ENCODE measurements at places on chromosomes 12 and 14. TPM values are rescaled to one million over a fixed set of nuclear protein-coding genes. Genes with fewer than 3 reads are reported as not detected.

DNA sequence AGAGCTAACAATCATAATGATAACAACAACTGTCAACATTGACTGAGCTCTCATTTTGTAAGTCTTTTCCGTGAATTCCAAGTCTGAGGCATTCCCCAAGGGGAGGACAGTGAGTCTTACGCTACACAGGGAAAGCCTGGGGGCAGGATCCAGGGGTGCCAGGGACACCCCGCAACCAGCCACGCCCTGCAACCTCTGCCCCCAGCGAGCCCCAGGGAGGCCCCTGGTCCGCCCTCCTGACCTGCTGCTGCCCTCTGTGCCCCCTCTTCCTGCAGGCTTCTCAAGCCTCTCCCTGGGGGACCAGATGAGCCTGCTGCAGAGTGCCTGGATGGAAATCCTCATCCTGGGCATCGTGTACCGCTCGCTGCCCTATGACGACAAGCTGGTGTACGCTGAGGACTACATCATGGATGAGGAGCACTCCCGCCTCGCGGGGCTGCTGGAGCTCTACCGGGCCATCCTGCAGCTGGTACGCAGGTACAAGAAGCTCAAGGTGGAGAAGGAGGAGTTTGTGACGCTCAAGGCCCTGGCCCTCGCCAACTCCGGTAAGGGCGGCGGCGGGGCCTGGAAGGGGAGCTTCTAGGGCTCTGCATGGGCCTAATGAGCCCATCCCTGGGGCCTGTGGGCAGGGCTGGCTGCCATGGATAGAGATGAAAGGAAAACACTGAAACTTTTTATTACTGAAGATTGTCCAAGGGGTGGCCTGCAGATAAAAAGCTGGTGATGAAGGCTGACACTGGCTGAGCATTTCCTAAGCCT is 115.4 kb downstream of the ESRRB start:
- no peaks in the 10 kb centered on the region for H3K36me3 ChIP-seq
- no peak for DNase-seq
- H3K27ac ChIP-seq: no peak overlapping the region
- no peaks in the 10 kb centered on the region for H3K4me1 ChIP-seq

DNA sequence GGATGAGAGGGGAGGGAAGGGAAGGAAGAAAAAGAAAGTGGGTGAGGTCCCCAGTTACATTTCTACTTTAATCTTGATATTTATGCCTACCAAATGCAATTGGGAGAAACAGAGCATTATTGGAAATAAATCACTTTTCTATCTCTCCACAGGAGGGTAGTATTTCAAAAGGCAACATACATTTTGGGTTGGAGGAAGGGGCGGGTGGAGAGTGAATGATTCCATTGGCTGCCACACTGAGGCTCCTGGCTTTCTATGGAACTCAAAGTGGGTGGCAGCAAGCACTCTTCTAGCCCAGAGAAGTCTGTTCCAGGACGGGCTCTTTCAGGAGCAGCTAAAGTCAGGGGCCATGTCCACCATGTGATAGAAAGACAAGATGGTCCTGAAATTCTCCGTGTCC is 441.3 kb downstream of the DAD1 start:
- H3K36me3 ChIP-seq: no peaks in the 10 kb centered on the region
- H3K4me3 ChIP-seq: no peak overlapping the region
- H3K4me1 ChIP-seq: no peaks in the 10 kb centered on the region
- no peak for DNase-seq
- H3K27ac ChIP-seq: no peak overlapping the region

Gene PSMC6
- total RNA-seq: 94.2 TPM

Gene TCHP
- total RNA-seq: 16.0 TPM

Gene SLC38A4
- 0.55 TPM for total RNA-seq

Gene MYF6
- total RNA-seq: not detected

- peaks cover 54% of the 10 kb centered on the region for H3K36me3 ChIP-seq
- H3K4me1 ChIP-seq: no peaks in the 10 kb centered on the region
- no peak for DNase-seq
- no peak overlapping the region for H3K27ac ChIP-seq
- H3K27me3 ChIP-seq: no peaks in the 10 kb centered on the region
These were observed 15.1 kb downstream of the GTF2A1 start for GRCh38 chr14:81205639-81206038.

DNA sequence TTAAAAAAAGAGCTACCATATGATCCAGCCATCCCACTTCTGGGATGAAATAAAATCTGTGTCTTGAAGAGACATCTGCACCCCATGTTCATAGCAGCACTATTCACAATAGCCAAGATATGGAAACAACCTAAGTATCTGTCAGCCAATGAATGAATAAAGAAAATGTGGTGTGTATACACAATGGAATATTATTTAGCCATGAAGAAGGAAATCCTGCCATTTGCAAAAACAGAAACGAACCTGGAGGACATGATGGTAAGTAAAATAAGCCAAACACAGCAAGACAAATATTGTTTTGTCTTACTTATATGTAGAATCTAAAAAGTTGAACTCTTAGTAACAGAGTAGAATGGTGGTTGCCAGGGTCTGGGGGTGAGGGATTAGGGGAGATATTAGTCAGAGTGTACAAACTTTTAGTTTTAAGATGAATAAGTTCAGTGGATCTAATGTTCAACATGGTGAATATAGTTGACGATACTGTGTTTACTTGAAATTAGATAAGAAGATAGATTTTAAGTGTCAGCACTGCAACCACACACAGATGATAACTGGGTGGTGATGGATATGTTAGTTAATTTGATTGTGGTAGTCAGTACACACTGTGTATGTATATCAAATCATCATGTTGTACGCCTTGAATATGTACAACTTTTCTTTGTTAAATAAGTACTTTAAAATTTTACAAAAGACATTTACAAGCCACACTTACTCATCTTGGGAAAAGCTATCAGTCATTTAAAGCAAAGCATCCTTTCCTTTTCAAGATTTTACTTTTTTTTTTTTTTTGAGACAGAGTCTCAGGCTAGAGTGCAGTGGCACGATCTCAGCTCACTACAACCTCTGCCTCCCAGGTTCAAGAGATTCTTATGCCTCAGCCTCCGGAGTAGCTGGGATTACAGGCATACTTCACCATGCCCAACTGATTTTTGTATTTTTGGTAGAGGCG is 89.9 kb downstream of the BICD1 start:
- no peaks in the 10 kb centered on the region for H3K27me3 ChIP-seq
- H3K36me3 ChIP-seq: no peaks in the 10 kb centered on the region
- H3K4me3 ChIP-seq: no peak overlapping the region
- no peak overlapping the region for H3K27ac ChIP-seq

DNA sequence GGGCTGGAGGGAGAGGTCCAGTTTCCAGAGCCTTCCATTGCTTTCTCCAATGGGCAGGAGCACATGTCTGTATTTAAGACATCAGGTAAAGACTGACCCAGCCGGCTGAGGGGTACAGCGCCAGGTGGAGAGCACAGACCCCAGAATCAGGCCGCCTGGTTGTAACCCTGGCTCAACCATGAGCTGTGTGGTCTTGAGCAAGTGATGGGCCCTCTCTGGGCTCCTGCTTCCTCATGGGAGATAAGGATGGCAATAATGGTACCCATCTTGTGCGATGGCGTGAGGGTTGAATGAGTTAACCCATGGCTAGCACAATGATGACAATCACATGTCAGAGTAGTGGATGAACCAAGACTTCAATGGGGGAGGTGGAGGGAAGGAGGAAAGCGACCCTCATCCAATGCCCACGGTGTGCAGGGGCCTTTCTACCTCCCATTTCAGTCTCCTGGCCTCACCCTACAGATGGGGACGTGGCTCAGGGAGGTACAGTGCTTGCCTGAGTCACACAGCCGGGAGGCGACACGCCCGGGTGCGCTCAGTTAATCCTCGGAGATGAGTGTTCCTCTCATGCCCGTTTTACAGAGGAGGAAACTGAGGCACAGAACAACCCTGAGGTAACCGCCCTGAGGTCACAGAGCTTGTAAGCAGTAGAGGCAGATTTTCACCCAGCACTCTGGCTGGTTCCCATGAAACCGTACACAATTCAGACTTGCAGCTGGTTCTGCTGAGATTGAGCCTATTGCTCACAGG is 163.9 kb downstream of the RBM19 start:
- H3K36me3 ChIP-seq: no peaks in the 10 kb centered on the region
- H3K27me3 ChIP-seq: no peaks in the 10 kb centered on the region
- H3K4me1 ChIP-seq: no peaks in the 10 kb centered on the region
- H3K4me3 ChIP-seq: no peak overlapping the region
- DNase-seq: no peak
- H3K27ac ChIP-seq: no peak overlapping the region

Gene RNU4-1
- under 0.01 TPM for total RNA-seq

GRCh38 chr12:79658221-79658620 is 32.5 kb downstream of the PAWR start:
- DNase-seq: no peak
- no peaks in the 10 kb centered on the region for H3K27me3 ChIP-seq
- no peak overlapping the region for H3K27ac ChIP-seq
- no peaks in the 10 kb centered on the region for H3K4me1 ChIP-seq
- H3K36me3 ChIP-seq: no peaks in the 10 kb centered on the region
